ENCODE measurements at places on chromosomes 5 and 9. TPM values are rescaled to one million over a fixed set of nuclear protein-coding genes. Genes with fewer than 3 reads are reported as not detected.

The NME5 gene
- not detected for total RNA-seq

DNA sequence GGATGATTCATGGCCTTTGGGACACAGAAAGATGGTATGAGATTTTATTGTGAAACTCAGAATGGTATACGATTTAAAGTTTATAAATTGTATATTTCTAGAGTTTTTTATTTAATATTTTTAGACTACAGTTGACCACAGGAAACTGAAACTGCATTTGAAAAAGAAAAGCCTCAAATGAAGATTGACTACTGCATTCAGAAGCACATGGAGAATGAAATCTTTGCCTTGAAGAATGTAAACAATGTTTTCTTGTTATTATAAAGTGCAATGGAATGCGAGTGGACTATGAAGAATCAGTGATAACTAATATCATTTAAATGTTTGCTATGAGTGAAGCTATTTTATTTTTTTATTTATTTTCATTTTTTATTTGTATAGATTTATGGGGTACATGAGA is 169.1 kb upstream of the CDH18 start:
- no peaks in the 10 kb centered on the region for H3K27me3 ChIP-seq
- no peaks in the 10 kb centered on the region for H3K4me1 ChIP-seq
- no peak for DNase-seq
- H3K4me3 ChIP-seq = no peak overlapping the region

DNA sequence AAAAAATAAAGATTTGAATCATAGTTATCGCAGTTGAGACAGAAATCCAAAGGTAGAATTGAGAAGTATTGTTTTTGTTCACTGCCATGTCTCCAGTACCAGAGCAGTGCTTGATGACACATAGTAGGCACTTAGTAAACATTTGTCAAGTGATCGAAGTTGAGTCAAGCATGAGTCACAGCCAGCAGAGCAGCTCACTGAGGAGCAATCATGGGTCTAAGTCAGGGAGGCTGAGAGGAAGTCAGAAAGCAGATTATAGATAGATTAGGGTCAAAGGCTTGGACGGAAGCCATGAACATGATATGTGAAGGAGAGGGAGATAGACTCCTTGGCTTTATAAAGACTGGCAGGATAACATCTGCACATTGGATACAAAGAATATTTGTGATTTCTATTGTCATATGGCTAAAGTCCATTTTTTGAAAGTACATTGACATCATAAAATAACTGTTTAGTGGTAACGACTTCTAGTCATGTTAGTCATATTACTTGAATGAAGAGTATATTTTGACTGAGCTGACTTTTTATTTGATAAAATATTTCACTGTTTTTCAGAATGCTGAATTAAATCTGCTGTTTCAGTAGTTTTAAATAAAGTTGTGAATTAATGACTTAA is 168.5 kb downstream of the RAB3C start:
- no peak overlapping the region for H3K4me3 ChIP-seq
- H3K4me1 ChIP-seq = no peaks in the 10 kb centered on the region
- no peak overlapping the region for H3K27ac ChIP-seq
- H3K36me3 ChIP-seq = no peaks in the 10 kb centered on the region
- no peak for DNase-seq
- peaks cover 3% of the 10 kb centered on the region for H3K27me3 ChIP-seq

DNA sequence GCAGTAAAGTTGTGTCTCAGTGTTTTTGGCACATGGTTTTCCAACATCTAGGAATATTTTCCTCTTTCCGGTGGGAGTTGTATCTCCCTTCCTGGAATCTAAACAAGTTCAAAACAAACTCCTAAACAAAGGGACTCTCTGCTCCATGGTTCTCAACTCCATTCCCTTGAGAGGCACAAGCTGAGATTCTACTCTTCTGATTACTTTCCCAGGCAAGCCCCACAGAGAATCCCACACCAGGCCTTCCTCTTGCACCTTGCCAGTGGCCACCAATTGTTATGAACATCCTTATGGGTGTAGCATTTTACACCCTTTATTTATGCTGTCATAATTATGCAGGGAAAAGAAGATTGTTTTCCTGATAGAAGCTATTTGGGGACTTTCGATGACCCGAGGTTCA is 25.8 kb upstream of the SH3TC2 start:
- no peak overlapping the region for H3K27ac ChIP-seq
- no peaks in the 10 kb centered on the region for H3K4me1 ChIP-seq
- no peak overlapping the region for H3K4me3 ChIP-seq
- peaks cover 4% of the 10 kb centered on the region for H3K27me3 ChIP-seq

GRCh38 chr9:37410969-37411785 is 11.3 kb upstream of the GRHPR start:
- H3K27me3 ChIP-seq = no peaks in the 10 kb centered on the region
- H3K27ac ChIP-seq = no peak overlapping the region
- DNase-seq = no peak
- H3K4me1 ChIP-seq = peaks cover 29% of the 10 kb centered on the region

GRCh38 chr5:143302341-143303045 is 101.0 kb downstream of the NR3C1 start:
- H3K27ac ChIP-seq = no peak overlapping the region
- DNase-seq = no peak
- no peaks in the 10 kb centered on the region for H3K4me1 ChIP-seq
- H3K4me3 ChIP-seq = no peak overlapping the region
- peaks cover 49% of the 10 kb centered on the region for H3K36me3 ChIP-seq

The DMRTA1 gene
- total RNA-seq = not detected

The SHISAL2B gene
- not detected for total RNA-seq

The BHMT2 gene
- not detected for total RNA-seq

- H3K27me3 ChIP-seq = peaks cover 4% of the 10 kb centered on the region
- no peaks in the 10 kb centered on the region for H3K36me3 ChIP-seq
- H3K4me1 ChIP-seq = no peaks in the 10 kb centered on the region
- H3K27ac ChIP-seq = no peak overlapping the region
- no peak for DNase-seq
These were observed 27.0 kb downstream of the VCAN start for GRCh38 chr5:83498585-83498984.

The C9orf153 gene
- 0.66 TPM for total RNA-seq

DNA sequence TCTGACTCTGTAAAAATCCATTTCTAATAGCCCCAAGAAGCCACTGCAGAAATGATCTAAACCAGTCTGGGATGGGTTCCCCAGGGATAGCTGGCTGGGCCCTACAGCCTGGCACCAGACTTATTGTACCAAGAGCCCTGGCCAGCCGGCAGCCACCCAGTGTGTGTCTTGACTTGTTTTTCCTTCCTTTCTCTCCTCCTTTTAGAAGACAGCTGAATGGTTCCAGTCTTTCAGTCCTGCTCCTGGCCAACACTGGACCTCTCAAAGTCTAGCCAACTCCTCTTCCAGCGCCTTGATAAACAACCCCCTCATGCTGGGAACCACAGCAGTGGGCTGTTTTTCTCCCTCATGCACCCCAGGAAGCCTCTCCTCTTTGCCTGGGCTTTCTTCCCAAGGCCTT is 34.1 kb downstream of the ATOX1 start:
- no peak overlapping the region for H3K4me3 ChIP-seq
- no peaks in the 10 kb centered on the region for H3K36me3 ChIP-seq
- DNase-seq = no peak
- H3K4me1 ChIP-seq = no peaks in the 10 kb centered on the region
- H3K27ac ChIP-seq = no peak overlapping the region

The BARHL1 gene
- not detected for total RNA-seq

GRCh38 chr5:179887095-179887494 is 20.6 kb downstream of the TBC1D9B start:
- no peak overlapping the region for H3K27ac ChIP-seq
- no peaks in the 10 kb centered on the region for H3K27me3 ChIP-seq
- no peaks in the 10 kb centered on the region for H3K4me1 ChIP-seq
- H3K36me3 ChIP-seq = peaks cover 71% of the 10 kb centered on the region
- DNase-seq = no peak

DNA sequence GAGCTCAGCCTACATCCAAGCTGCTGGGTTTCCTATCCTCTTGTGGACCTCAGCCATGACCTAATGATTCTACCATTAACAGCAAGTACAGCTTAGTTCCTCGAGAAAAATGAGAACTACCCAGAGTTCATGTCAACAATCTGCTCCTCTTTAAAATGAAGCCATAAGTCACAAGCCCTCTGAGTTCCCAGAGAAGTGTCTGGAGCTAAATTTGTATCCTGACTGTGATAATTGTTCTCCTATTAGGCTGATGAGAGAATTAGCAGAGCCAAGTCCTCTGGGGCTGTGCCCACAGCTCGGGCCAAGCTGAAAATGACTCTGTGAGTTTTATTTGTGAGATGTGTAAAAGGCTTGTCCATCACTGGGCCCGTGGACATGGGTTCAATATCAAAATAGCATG is 145.1 kb upstream of the SMIM23 start:
- no peaks in the 10 kb centered on the region for H3K4me1 ChIP-seq
- H3K27me3 ChIP-seq = peaks cover 4% of the 10 kb centered on the region
- no peak overlapping the region for H3K27ac ChIP-seq
- no peaks in the 10 kb centered on the region for H3K36me3 ChIP-seq
- H3K4me3 ChIP-seq = no peak overlapping the region
- no peak for DNase-seq

GRCh38 chr5:143135832-143136551 is 267.5 kb downstream of the NR3C1 start:
- H3K36me3 ChIP-seq = peaks cover 13% of the 10 kb centered on the region
- no peak overlapping the region for H3K27ac ChIP-seq
- H3K4me3 ChIP-seq = no peak overlapping the region
- H3K27me3 ChIP-seq = no peaks in the 10 kb centered on the region
- DNase-seq = no peak
- H3K4me1 ChIP-seq = no peaks in the 10 kb centered on the region

GRCh38 chr5:122846051-122846550 is 688 bp downstream of the SNX24 start:
- H3K4me3 ChIP-seq = peak overlapping the region; percentile 82
- H3K4me1 ChIP-seq = peaks cover 20% of the 10 kb centered on the region
- no peak for DNase-seq
- no peaks in the 10 kb centered on the region for H3K36me3 ChIP-seq
- no peaks in the 10 kb centered on the region for H3K27me3 ChIP-seq

GRCh38 chr9:134071149-134071548 is 3.3 kb upstream of the BRD3 start:
- H3K27me3 ChIP-seq = peaks cover 9% of the 10 kb centered on the region
- no peaks in the 10 kb centered on the region for H3K36me3 ChIP-seq
- peaks cover 20% of the 10 kb centered on the region for H3K4me1 ChIP-seq
- H3K27ac ChIP-seq = no peak overlapping the region
- H3K4me3 ChIP-seq = no peak overlapping the region

The RLN2 gene
- 0.47 TPM for total RNA-seq

GRCh38 chr5:120843390-120843980 is 379.4 kb downstream of the PRR16 start:
- H3K4me3 ChIP-seq = no peak overlapping the region
- H3K27me3 ChIP-seq = no peaks in the 10 kb centered on the region
- no peak overlapping the region for H3K27ac ChIP-seq
- H3K4me1 ChIP-seq = no peaks in the 10 kb centered on the region
- no peak for DNase-seq
